ENCODE measurements at places on chromosomes 7 and 10. TPM values are rescaled to one million over a fixed set of nuclear protein-coding genes. Genes with fewer than 3 reads are reported as not detected.

DNA sequence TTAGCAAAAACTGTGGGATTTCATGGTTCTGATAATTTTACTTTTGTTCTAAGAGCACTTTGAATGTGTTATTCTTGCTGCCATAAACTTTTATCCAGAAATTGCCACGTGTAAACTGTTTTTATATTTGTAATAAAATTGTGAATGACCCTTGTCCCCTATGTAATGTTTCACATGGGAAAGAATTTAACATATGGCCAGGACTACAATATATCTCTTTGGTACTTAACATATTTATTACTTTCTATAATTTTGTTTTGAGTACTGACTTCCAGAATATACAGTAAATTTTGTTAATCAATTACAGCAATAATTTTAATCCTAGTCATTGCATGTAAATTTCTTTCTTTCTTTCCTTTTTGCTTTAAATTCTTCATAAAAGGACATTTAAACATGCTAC lies 735.0 kb upstream of the PHF14 start:
- no peaks in the 10 kb centered on the region for H3K27me3 ChIP-seq
- peak overlapping the region; percentile 35 for H3K4me3 ChIP-seq
- no peaks in the 10 kb centered on the region for H3K36me3 ChIP-seq
- H3K4me1 ChIP-seq, result no peaks in the 10 kb centered on the region
- H3K27ac ChIP-seq, result peak overlapping the region; percentile 81

MMS19 gene
- 48.0 TPM for total RNA-seq

- H3K27ac ChIP-seq, result peak overlapping the region; percentile 78
- H3K4me1 ChIP-seq, result no peaks in the 10 kb centered on the region
- no peaks in the 10 kb centered on the region for H3K27me3 ChIP-seq
Measured at GRCh38 chr10:114045136-114046086, 1.7 kb downstream of the ADRB1 start.

GRCh38 chr10:111837985-111838384 lies 345.6 kb downstream of the GPAM start:
- H3K4me3 ChIP-seq, result no peak overlapping the region
- H3K27me3 ChIP-seq, result no peaks in the 10 kb centered on the region
- H3K36me3 ChIP-seq, result no peaks in the 10 kb centered on the region
- H3K27ac ChIP-seq, result no peak overlapping the region
- no peaks in the 10 kb centered on the region for H3K4me1 ChIP-seq
- no peak for DNase-seq

GRCh38 chr10:10722422-10722821 lies 295.2 kb upstream of the CELF2 start:
- DNase-seq, result no peak
- H3K27me3 ChIP-seq, result no peaks in the 10 kb centered on the region
- no peak overlapping the region for H3K4me3 ChIP-seq
- H3K27ac ChIP-seq, result no peak overlapping the region

GOLGA7B gene
- total RNA-seq, result 1.3 TPM

DNA sequence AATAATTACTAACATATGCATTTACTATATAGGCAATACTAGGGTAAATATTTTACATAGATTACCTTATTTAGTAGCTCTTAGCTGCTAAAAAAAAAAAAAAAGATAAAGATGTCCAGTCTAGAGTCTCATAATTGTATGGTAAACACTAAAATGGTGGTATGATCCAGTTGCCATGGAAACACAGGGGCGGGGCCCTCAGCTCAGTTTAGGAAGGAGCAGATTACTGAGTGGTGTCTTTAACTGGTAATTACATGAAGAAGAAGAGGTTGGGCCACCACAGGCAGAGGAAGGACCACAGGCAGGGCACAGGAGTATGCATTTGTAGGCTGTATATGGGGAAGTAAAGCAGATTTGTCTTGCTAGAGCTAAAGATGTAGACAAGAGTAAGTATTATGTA lies 43.7 kb downstream of the ITGB8 start:
- H3K27ac ChIP-seq, result no peak overlapping the region
- H3K36me3 ChIP-seq, result no peaks in the 10 kb centered on the region
- no peaks in the 10 kb centered on the region for H3K4me1 ChIP-seq
- H3K27me3 ChIP-seq, result no peaks in the 10 kb centered on the region
- no peak overlapping the region for H3K4me3 ChIP-seq
- DNase-seq, result no peak

GRCh38 chr7:128903621-128904361 lies 6.7 kb downstream of the KCP start:
- H3K27me3 ChIP-seq, result no peaks in the 10 kb centered on the region
- no peaks in the 10 kb centered on the region for H3K4me1 ChIP-seq
- no peaks in the 10 kb centered on the region for H3K36me3 ChIP-seq

CUBN gene
- 0.94 TPM for total RNA-seq

NPY gene
- total RNA-seq, result 5.0 TPM

DNA sequence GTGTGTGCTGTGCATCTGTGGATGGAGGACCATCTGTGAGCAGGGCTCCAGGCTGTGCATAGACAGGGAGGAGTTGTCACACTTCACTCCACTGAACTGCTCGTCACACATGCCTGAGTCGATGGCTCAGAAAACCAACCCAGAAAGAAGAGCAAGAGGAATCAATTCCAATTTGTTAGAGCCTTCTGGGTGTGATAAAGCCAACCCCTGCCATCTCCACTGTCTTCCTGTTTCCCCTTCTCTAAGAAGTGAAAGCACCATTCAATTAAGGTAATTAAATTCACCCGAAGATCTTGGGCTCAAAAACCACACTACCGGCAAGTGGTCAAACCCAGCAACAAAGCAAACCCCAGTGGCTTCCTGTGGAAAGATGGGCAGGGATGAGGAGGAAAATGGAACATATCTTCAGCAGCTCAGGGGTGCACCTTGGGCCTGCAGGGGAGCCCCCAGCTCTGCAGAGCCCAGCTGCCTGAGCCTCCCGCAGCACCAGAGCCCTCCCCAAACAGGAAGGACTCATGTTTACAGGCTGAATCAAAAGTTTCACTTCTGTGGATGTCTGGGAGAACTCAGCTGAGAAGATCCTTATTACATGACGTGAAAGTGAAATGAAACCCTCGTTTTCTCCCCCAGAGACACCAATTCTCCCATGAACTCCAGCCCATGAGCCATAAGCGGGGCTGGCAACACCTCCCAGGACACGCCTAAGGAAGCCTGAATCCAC lies 10.9 kb downstream of the C10orf71 start:
- DNase-seq, result no peak
- H3K4me3 ChIP-seq, result no peak overlapping the region
- no peak overlapping the region for H3K27ac ChIP-seq
- H3K27me3 ChIP-seq, result no peaks in the 10 kb centered on the region

DNA sequence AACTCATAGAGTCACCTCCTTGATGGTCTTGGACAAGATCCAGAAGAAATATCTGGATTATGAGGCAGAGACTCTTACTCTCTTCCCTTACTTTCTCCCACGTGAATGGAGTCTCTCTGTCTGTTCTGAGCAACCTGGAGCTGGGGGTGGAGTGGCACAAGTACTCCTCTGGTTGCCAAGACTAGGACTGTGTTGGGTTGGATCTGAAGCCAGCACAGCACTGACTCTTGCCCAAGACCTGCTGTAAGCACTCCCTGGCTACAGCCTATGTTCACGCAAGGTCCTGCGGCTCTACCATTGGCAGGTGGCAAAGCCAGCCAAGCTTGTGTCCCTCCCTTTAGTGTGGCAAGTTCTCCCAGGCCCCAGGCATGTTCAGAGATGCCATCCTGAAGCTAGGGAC lies 488.2 kb upstream of the NRG3 start:
- no peak overlapping the region for H3K4me3 ChIP-seq
- no peaks in the 10 kb centered on the region for H3K27me3 ChIP-seq
- H3K4me1 ChIP-seq, result no peaks in the 10 kb centered on the region
- H3K36me3 ChIP-seq, result no peaks in the 10 kb centered on the region

STEAP2 gene
- total RNA-seq, result 22.2 TPM

PON1 gene
- not detected for total RNA-seq

WASL gene
- 20.9 TPM for total RNA-seq

GRCh38 chr10:59276919-59277318 lies 85.4 kb downstream of the FAM13C start:
- H3K27ac ChIP-seq, result no peak overlapping the region
- DNase-seq, result no peak
- H3K27me3 ChIP-seq, result no peaks in the 10 kb centered on the region

DNA sequence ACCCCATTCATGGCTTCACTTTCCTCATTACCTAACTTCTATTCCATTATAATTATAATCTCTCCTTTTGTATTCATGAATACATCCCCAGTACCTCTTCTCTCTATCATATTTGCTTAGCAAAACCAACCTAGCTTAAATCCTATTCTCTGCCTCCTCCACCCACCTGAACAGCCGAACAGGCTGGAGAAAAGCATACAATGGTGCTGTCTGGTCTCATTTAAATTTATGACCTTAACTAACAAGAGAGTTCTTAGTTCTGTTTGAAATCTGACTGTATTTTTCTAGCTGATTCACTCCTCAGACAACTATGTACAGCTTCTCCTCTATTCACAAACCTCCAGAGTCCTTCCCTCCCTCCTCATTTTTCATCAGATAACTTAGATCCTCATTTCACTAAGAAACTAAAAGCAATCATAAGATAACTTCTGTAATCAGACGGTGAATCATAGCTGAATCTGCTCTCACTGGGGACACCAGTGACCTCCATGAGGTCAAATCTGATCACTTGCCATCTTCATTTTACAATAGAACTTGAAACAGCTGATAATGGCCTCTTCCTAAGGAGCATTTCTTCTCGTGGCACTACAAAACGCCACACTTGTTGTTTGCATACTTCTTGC lies 233.9 kb upstream of the AOAH start:
- no peaks in the 10 kb centered on the region for H3K36me3 ChIP-seq
- H3K4me1 ChIP-seq, result no peaks in the 10 kb centered on the region
- DNase-seq, result no peak
- no peak overlapping the region for H3K27ac ChIP-seq
- H3K4me3 ChIP-seq, result no peak overlapping the region
- H3K27me3 ChIP-seq, result no peaks in the 10 kb centered on the region

GRCh38 chr10:69007260-69007659 lies 18.7 kb downstream of the KIFBP start:
- DNase-seq, result no peak
- H3K27me3 ChIP-seq, result no peaks in the 10 kb centered on the region
- H3K4me1 ChIP-seq, result no peaks in the 10 kb centered on the region
- peaks cover 42% of the 10 kb centered on the region for H3K36me3 ChIP-seq
- no peak overlapping the region for H3K27ac ChIP-seq

CADPS2 gene
- total RNA-seq, result 11.8 TPM

DNA sequence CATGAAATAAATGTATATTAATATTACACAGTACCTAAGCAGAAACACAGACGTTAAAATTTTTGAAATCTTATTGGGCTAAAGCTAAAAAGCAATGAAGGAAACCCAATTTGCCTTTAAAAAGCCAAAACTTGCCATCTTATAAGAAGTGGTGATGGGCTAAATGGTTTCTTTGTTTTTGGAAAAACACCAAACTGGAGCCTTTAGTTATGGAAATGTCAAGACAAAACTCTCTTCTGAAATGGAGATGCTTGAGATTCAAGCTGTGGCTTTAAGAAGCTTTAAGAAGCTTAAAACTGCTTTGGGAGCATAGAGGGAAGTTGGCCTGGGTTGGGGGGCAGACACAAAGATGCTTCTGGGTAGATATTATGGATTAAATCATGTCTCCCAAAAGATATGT lies 277.0 kb downstream of the GFRA1 start:
- H3K27ac ChIP-seq, result no peak overlapping the region
- no peak for DNase-seq
- H3K4me1 ChIP-seq, result no peaks in the 10 kb centered on the region
- no peak overlapping the region for H3K4me3 ChIP-seq
- H3K27me3 ChIP-seq, result no peaks in the 10 kb centered on the region
- no peaks in the 10 kb centered on the region for H3K36me3 ChIP-seq

Data from right atrium auricular region (tissue), 2 donors.